ENCODE measurements at places on chromosomes 4 and X.

DNA sequence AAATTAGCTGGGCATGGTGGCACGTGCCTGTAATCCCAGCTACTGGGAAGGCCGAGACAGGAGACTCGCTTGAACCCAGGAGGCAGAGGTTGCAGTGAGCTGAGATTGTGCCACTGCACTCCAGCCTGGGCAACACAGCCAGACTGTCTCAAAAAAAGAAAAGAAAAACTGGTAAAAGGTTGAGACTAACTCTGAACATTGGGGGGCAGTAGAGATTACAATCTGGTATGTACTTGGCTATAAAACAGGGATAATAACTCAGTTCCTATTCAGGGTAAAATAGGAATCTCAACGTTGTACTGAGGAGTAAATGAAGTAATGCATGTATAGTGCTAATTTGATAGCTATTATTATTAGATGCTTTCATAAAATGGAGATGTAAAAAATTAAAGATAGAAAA lies 12.5 kb upstream of the KLF8 start:
- no peak for DNase-seq

GRCh38 chr4:78528327-78528726 lies 23.2 kb upstream of the ANXA3 start:
- DNase-seq = no peak

DNA sequence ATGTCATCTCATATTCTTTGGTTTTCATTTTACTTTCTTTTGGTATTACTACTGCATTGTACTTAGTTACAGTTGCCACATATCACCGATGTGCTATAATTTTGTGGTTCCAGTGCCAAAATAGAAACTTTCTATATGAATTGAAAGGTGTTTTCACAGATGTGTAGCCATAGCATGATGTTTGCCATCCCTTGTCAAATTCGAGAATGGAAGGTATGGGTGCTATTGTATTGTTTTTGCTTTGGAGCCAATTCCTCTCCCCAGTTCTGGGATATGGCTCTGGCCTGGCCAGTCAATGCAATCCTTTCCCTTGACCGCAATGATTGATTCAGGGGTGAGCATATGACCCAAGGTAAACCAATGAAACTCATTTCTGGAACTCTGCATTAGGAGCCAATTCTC lies 86.2 kb upstream of the RPS6KA3 start:
- no peak for DNase-seq

GRCh38 chr4:79472036-79472435 lies 64.0 kb upstream of the GK2 start:
- DNase-seq = no peak

- DNase-seq = no peak
Measured at GRCh38 chr4:82865592-82865991, 25.4 kb downstream of the SEC31A start.

GRCh38 chr4:124940387-124940786 lies 227.9 kb upstream of the ANKRD50 start:
- no peak for DNase-seq

DNA sequence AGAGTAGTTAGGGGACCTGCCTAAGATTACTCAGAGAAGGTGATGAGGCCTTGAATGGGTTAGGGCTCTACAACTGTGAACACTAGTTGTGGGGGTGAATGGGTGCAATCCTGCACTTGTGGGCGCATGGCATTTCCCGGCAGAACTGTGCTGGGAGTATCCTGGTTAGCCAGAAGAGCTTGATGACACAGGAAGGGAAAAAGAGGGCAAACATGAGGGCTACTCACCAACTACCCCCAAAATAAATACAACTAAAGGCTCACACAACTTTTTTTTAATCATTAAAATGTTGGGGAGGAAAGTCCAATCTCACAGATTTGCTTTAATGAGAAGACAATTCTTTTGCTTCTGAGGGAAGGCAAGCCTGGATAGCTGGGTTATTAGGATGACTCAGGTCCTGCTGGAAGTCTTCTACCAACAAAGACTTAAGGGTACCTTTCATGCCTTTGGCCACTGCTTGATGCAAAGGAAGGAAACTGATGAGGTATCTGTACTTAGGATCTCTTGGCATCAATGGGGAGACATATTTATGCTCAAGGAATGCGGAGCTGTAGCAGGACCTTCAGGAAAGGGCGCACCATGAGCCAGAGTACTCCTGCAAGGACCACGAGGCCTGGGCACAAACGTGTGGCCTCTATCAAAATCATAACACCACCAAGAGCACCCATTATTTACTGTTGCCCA lies 2.6 kb downstream of the PHKA2 start:
- DNase-seq = no peak

DNA sequence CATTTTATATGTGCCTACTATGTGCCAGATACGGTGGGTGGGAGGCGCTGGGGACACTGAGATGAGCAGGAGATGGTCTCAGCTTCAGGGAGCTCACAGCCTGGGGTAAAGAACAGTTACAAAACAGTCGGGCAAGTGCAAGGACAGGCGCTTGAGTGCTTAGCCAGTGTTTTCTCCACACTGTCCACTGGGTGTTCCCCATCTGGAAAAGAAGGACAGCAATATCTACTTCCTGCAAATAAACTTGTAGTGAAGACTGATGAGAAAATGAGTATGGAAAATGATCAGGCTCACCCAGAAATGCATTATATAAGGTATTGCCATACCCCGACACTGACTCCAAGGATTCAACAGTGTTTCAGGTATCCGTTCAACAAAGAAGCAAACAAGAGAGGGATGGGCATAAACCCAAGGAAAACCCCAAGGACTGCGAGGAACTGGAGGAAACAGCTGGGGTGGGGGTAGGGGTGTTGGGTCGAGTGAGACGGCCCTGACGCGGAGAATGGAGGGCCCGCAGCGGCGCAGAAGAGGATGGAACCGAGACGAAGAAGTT lies 835 bp downstream of the TMEM185A start:
- no peak for DNase-seq

DNA sequence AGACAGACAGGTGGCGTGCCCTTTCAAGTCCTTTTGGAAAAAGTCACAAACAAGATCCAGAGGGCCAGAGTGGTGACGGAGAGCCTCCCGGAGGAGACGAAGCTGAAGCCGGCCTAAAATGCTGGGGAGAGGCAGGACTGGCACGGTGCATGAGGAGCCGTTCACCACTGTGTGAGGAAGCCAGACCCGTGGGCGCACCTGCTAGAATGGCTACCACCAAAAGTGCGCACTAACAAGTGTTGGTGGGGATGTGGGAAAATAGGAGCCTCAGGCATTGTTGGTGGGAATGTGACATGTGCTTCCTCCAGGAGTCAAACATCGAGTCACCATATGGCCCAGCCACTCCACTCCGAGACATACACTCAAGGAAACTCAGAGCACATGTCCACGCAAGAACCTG lies 67.4 kb upstream of the HELT start:
- DNase-seq = no peak

DNA sequence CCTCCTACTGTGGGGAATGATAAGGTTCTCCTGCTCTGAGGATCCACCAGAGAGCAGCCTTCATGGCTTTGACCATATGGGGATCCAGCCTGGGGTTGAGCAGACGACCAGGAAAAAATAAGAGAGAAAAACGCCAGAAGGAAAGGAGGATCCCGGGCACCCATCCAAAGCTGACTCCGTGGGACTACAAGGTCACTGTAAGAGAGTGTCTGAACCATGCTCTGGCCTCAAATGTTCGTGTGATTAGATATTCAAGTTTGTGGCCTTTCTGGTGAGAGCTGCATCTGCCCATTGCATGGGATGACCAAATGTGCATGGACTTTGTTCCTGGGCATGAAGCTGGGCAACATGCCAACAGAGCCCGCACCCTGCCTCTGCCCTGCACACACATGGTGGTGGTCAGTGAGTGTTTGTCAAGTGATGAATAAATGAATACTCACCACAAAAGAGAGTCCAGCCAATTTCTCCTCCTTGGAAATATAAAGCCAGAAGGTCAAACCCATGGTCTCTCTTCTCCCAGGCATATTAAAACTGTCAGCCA lies 346.0 kb upstream of the GATB start:
- DNase-seq = no peak

DNA sequence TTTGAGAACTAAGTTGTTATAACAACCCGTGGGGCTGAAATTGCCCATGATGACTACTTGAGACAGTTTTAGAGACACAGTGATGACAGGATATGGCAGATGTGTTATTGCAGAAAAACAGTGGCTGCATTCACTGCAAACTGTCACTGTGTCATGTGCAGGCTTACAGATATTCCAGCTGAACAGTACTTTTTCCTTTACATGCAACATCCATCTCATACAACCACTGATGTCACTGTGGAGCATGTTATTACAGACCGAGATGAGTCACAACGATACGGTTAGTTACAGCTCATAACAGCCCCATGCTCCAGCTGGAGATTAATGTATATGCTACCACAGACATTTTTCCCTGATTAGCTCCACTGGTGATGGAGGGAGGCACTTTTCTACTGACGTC lies 207.4 kb downstream of the TMA16 start:
- DNase-seq = no peak

- DNase-seq = no peak
Measured at GRCh38 chrX:151516538-151517187, 46.8 kb upstream of the PASD1 start.

DNA sequence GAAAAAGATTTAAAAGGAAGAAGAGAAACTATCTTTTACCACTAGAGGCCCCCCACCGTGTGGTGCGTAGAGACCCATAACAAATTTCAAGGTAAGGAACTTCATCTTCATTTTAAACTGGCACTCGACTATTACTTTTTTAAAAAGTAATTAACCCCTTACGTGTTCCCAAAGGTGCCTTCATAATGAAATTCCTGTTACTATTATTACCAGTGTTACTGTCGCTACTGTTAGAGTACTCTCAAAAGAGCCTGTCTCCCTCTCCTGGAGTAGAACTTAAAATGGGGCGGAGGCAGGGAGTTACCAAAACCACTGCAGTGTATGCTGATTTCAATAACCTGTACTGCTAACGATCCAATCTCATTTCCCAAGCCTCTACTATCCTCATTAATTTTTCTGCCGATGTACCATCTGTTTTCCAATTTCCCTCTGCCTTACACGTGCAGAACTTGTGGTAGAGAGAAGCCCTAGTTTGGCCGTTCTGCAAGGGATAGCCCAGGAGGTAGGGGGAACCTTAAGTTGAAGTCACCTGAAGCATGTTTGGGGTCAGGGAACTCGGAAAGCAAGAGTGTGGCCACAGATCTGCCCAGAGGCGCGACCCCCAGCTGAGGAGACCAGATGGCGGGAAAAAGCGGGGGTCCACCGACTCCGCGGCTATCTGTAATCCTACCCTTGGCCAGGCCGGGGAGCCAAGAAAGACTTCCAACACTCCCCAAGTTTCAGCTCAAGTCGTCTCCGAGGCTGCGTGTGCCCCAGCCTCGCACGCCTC lies 720 bp upstream of the STK26 start:
- no peak for DNase-seq

DNA sequence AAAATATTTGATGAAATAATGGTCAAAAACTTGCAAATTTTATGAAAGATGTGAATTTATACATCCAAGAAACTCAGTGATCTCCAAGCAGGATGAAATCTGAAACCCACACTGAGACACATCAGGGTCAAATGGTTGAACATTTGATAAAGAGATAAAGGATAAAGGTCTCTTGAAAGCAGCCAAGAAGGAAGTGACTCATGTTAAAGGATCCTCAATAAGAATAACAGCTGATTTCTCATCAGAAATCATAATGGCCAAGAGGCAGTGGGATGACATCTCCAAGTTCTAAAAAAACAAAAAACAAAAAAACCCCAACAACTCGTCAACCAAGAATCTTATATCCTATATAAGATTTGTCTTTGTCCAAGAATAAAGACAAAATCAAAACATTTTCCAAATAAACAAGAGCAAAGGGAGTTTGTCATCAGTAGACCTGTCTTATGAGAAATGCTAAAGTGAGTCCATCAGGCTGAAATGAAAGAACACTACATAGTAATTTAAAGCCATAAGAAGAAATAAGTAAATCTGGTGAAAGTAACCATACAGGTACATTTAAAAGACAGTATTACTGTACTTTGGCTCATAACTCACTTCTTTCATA lies 121.7 kb downstream of the PDS5A start:
- no peak for DNase-seq

DNA sequence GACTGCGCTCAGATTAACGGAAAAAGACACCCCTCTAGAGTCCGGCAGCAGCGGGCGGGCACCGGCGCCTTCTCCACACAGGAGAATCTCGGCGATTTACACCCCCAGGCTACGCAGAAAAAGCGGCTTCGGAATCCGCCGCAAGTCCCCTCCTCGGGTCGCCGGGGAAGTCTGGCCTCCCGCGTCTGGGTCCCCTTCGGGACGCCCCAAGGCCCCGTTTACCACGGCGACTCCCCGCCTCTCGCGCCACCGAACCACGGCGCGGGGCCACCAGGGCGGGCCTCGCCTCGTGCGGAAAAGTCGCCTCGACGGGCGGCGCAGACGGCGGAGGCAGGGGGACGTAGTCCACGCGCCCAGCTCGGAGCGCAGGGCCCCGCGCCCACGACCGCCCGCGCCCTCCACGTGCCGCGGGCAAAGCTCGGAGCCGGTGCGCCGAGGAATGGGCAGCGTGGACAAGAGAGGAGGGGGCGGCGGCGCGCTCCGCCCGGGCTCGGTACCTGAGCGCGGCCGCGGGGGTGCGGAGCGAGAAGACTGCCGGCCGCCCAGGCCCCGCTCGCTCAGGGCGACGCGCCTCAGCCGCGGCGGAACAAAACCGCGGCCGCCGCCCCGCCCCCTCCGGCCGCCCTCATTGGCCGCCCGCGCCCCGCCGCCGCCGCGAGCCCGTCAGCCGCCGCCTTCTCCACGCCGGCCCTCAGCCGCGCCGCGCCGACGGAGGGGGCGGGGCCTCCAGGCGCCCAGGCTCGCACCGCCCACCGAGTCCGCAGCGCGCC lies at the start of gene FAM53A:
Gene FAM53A (minus strand): TSS at position 578 of the 770 bp plus-strand sequence. CDS start 15,572 bp downstream, outside the sequence.
- no peak for DNase-seq

DNA sequence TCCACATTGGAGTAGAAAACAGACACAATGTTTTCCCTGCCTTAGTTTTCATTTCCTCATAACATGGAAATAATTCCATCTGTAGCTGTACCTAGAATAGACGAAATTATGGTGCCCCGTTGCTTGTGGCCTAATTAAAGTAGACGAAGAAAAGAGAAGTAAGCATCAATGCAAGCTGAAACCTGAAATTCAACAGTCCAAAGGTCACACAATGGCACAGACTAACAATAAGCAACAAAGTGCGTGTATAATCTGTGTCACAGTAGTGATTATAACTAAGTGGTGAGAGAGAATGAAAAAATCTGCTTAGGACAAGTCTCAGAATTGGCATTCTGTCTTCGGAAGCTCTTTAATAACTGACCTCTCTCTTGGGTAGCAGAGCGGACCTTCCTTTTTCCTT lies 24.3 kb downstream of the MAGEB17 start:
- no peak for DNase-seq

GRCh38 chrX:29903360-29903759 lies 312.0 kb upstream of the MAGEB2 start:
- DNase-seq = no peak

DNA sequence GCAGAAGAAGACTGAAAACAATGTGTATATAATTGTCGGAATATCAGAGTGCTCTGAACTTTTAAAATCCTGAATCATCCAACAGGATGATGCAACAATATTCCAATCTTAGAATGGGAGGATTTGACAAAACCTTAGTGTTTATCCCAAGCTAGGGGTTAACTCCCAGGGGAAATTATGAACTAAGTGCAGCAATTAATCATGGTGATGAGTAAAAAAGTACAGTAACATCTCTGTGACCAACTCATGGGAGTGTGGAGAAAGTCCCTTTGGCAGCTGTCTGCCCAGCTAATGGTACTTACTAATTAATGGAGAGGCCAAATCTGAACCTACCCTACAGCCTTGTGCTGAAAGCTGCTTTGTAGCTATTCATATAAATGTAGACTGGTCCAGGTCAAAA lies 257.6 kb upstream of the DDX53 start:
- no peak for DNase-seq
